CD4-positive, alpha-beta T cell treated with Interferon alpha-2 for 1 hour (primary cell): ENCODE measurements at places on chromosomes 3 and 15.

DNA sequence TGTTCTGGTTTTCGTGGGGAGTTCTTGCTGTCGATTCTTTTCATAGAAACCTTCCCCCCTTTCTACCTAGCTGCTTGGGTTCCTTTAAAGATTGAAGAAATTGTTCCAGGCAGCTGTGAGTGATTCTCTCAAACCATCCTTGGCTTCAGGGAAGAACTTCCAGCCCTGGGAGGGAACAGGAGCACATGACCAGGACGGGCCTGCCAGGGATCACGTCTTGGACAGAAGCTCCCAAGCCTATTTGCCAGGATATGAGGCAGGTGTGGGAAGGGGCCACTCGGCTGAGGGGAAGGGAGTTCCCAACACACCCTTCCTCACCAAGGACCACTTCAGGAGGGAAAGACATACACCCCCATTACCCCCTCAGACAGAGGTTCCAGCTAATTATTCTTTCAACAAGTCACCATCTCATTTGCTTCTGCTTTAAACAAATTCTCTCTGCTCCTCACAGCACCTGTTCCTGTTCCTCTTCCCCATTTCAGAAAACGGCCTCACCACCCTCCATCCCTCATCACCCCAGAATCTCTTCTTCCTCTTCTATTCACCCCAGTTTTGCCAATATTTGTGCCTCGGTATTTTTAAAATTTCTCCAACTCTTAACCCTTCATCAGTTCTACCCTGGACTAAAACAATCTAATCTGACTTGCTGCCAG is 62.5 kb downstream of the WHAMM start:
- no peak for DNase-seq

GRCh38 chr3:189677667-189678066 is 46.5 kb downstream of the TP63 start:
- no peak for DNase-seq

- no peak for DNase-seq
Measured at GRCh38 chr3:123071146-123071545, 4.3 kb downstream of the PDIA5 start.

GRCh38 chr3:151800431-151800830 is 13.5 kb upstream of the AADAC start:
- DNase-seq = no peak

GRCh38 chr3:34178415-34178814 is 380.0 kb downstream of the PDCD6IP start:
- DNase-seq = no peak

DNA sequence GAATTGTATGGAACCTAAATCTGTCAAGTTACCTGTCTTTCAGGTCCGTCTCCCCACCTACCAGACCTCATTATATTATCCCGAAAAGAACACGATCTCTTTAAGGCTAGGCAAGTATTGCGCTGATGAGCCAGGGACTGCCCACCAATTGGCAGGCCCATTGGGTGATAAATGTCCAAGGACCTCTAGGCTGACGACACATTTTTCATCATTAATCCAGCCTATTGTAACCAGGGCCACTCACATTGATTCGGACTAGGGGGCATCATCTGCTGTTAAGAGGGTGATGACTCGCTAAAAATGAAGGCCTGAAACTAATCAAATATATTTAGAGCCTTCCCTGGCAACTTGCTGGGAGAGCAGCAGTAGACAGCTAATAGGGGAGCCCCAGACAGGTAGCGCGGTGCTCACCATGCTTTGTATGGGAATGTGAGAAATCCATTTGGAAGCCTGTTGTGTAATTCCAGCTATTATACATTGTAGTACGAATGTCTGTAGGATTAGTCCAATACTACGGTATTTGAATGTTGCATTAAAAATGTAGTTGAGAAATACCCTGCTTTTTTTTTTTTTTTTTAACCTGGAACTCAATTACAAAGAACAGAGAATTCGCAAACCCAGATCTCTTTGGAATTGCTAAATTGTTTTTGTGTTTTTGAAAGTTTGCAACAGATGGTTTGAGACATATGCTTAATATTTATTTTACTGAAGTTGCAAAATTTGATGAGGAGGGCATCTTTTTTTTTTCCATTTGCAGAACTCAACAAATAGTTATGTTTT is 156.1 kb downstream of the ROBO2 start:
- DNase-seq = no peak

- DNase-seq = no peak
Measured at GRCh38 chr3:49410846-49411534, 786 bp downstream of the RHOA start.

- DNase-seq = no peak
Measured at GRCh38 chr3:37712421-37712820, 149.3 kb upstream of the CTDSPL start.

- no peak for DNase-seq
Measured at GRCh38 chr3:83226751-83227150, 1465.3 kb upstream of the GBE1 start.

GRCh38 chr3:71219744-71220638 is 363.5 kb downstream of the FOXP1 start:
- no peak for DNase-seq

DNA sequence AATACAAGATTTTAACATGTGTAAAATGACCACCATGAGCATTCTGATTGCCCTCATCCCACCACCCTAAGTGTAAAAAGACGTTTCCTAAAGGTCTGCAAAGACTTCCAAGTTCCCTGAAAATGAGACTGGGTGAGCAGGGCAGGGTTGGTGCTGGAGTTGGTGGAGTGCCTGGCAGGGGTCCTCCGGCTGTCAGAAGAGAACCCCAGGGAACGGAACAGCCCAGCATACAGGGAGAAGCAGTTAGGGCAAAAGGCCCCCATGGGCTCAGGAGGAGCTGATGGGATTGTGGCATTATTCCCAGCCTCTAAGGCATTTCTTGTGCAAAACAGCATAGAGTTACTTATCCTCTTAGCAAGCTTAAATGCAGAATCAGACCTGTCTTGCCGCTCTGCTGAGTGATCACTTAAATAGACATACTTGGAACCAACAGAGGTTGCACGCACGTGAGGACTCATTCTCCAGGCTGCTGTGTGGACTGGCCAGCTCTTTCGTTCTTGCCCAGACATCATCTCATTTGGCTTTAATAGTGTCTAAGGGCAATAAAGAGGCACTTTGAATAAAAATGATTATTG is 36.0 kb downstream of the XYLB start:
- no peak for DNase-seq

GRCh38 chr15:58552505-58553364 is 120.9 kb downstream of the LIPC start:
- no peak for DNase-seq

DNA sequence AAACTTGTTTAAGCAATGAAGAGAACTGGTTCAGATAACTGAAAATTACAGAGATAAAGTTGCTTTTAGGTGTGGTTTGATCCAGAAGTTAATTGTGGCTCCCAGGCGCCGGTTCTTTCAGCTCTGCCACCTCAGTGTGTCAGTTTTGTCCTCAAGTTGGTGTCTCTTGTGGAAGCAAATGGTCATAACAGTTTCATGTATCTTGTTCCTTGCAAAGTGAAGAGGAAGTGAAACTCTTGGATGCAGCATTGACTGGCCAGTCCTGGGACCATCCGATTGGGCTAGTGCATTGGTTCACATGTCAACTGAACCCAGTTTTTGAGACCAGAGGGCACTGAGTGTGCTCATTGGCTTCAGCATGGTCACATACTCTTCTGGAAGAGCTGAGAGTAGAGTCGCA is 181.4 kb upstream of the GRM7 start:
- DNase-seq = no peak

GRCh38 chr3:27943106-27943505 is 221.0 kb upstream of the EOMES start:
- DNase-seq = peak; percentile 17

DNA sequence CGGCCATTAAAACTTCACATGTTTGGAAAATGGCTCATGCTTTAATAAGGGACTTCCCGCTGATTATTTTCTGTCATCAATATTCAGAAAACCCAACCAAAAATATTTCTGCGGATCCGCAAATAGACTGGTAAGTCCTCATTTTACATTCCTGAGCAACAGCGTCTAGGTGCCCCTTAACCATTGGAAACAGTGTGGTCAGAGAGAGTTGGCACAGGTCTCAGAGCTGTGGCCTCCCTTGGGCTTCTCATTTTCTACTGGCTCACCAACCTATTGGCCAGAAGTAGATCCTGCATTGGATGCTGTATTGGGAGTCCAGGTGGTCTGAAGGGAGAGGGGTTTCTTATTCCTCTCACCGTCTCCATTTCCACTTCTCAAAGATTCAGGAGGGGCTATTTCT is 348.1 kb upstream of the DCBLD2 start:
- DNase-seq = no peak

- no peak for DNase-seq
Measured at GRCh38 chr3:168888781-168889180, 774.7 kb downstream of the MECOM start.

DNA sequence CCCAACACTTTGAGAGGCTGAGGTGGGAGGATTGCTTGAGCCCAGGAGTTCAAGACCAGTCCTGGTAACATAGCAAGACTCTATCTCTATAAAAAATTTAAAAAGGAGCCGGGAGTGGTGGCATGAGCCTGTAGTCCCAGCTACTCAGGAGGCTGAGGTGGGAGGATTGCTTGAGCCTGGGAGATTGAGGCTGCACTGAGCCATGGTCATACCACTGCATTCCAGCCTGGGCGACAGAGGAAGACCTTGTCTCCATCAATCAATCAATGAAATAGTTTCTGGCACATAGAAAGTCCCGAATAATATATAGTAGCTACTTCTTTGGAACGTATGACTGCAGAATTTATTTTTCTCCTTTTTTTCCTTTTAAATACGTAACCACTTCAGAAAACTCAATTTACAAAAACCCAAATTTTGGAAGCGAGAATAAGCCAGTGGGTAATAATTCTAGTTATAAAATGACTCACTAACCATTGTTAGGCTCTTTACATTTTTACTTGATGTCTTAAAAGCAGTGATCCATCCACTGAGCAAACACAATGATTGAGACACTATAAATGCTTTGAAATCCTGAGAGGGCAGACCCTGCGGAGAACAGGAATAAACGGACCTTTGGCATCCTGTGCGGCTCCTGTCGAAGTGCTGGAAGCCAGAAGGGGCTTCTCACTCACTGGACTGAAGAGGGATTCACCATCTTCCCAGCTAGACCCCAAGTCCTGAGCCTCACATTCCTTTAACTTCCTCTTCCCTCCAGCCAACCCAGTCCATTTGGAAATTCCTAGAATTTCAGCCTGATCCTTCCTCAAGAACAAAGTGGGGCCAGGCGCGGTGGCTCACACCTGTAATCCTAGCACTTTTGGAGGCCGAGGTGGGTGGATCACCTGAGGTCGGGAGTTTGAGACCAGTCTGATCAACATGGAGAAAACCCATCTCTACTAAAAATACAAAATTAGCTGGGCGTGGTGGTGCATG is 68.4 kb upstream of the MFGE8 start:
- DNase-seq = no peak

DNA sequence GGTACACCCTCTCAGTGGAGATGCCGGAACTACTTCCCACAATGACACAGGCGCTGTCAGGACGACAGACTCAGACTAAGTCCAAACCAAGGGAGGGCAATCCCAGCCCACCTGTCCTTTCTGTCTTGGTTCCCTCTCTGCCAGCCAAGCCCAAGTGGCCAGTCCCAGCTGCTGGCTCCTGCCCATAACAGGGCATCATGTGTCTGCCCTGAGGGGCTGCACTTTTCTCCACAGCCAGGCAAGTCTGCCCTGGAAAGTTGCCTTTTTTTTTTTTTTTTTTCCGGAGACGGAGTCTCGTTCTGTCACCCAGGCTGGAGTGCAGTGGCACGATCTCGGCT is 20.0 kb upstream of the BCL2A1 start:
- no peak for DNase-seq

- DNase-seq = no peak
Measured at GRCh38 chr3:40427045-40427669, 30.0 kb upstream of the RPL14 start.

GRCh38 chr3:122057671-122058070 is 2.5 kb downstream of the CD86 start:
- DNase-seq = no peak

DNA sequence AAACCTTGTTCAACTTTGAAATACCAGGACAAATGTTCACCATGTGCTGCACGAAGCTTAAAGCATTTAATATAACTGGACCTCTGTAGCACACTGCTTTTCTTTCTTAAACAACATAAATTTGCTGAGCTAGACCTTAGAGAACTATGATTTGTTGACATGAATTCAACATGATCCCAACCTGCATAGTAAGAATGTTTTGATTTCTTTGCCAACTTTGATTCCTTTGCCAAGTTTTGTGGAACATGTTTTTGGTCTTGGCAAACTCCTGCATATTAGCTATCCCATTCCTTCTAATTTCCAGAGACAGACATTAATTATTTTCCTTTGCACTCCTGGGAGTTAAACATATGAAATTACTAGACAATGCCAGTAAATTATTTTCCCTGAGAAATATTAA is 197.2 kb upstream of the RBMS3 start:
- DNase-seq = no peak

DNA sequence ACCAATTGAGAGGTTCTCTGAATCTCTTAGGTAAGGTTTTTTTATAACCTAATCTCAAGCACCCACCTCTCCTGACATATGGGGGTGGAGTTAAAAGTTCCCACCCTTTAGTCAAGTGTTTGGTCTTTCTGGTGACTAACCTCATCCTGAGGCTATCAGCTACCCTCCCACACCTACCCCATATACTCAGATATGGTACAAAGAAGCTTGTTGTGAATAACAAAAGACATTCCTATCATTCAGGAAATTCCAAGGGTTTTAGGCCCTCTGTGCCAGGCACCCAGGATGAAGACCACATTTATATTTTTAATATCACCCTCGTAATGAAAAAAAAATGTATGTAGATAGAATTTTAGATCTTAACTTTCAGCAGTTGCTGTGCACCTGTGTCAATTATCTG is 9.0 kb downstream of the CHMP2B start:
- no peak for DNase-seq

DNA sequence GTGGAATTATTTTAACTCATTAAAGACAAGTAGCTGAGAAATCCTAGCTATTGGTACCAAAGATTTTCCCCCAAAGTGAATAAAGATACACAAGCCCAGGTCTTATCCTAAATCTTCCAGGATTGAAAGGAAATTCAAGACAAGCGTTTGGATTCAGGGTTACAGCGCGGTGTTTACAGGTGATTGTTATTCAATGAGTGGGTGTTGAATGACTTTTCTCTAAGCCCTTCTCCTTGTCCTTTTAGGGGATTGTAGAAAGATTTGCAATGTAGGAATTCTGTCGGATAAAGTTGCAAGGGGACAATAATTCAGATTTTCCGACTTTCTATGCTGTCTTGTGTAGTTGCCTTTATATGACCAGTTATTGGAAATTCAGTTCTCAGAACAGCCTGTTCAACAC is 57.2 kb downstream of the USP13 start:
- no peak for DNase-seq

DNA sequence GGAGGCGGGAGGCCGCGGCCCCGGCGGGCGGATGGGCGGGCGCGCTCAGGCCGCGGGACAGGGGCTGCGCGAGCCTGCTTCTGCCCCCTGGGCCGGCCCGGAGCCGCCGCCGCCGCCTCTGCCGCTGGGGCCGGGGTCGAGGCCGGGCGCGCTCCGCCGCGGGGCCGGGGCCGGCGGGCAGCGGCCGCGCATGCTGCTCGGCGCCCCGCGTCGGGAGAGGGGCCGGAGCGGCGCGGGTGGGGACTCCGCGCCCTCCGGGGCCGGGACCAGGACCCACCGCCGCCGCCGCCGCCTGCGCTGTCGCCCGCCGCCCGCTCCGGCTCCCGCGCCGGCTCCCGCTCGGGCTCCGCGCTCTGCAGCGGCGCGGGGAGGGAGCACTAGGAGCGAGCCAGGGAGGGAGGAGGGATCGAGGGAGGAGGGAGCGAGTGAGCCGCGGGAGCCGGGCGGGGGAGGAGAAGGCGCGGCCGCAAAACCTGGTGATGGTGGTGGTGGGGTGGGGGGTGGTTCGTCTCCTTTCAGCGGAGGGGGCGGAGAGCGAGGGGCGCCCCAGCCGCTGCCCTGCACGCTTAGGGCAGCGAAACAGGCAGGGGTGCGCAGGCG is at the start of gene LINGO1:
Gene LINGO1 (minus strand): TSS at position 379 of the 600 bp plus-strand sequence. CDS start 597 bp downstream, outside the sequence.
- no peak for DNase-seq

- no peak for DNase-seq
Measured at GRCh38 chr3:98587654-98588053, 5.8 kb downstream of the CPOX start.
